ENCODE measurements at places on chromosomes 6 and 20. TPM values are rescaled to one million over a fixed set of nuclear protein-coding genes. Genes with fewer than 3 reads are reported as not detected.

- no peak for DNase-seq
Observed at GRCh38 chr6:139972116-139972515, 597.7 kb upstream of the CITED2 start.

GRCh38 chr6:152471456-152472265 lies 165.5 kb downstream of the SYNE1 start:
- DNase-seq = peak; percentile 6

DNA sequence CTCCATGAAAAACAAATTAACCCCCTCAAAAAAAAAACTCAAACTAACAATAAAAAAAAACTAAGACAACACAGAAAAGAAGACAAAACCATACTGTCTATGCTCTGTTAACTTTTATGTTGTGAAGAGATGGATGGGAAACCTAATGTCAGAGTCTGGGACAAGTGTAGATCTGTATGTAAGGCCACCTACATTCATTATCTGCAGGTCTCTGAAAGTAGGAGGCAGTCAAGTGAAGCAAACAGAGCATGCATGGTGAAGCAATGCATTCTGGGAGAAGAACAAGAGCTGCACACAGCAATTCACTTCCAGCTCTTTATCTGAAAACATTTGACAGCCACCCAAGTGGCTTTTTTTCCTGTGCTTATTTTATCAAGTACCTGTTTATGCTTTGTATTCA lies 452.0 kb downstream of the EPHA7 start:
- no peak for DNase-seq

The SOD2 gene
- total RNA-seq = 208 TPM

- no peak for DNase-seq
Observed at GRCh38 chr20:33092361-33092760, 12.9 kb downstream of the BPIFB4 start.

DNA sequence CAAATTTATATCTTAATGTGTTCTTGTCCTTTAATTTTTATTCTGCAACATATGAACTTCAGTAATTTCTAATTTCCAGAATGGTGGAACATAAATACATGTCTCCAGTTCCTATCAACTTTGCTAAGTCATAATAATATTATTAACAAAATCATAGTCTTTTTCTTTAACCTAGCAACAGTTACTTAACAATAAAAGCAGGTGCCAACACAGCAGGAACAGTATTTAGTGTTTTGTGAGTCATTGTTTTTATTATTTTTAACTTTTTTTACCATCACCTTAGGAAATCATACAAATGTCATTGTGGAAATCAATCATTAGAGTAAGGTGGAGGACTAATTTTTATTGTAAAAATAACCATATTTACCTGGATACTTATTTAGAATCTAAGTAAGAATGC lies 133.5 kb downstream of the PLCB1 start:
- DNase-seq = no peak

- DNase-seq = peak; percentile 19
Observed at GRCh38 chr6:125747589-125748405, 1.6 kb upstream of the HEY2 start.

- peak; percentile 36 for DNase-seq
Observed at GRCh38 chr6:34926655-34927054, 37.6 kb downstream of the ANKS1A start.

The TMX4 gene
- 22.6 TPM for total RNA-seq

- peak; percentile 56 for DNase-seq
Observed at GRCh38 chr20:41654884-41655283, 36.7 kb upstream of the CHD6 start.

DNA sequence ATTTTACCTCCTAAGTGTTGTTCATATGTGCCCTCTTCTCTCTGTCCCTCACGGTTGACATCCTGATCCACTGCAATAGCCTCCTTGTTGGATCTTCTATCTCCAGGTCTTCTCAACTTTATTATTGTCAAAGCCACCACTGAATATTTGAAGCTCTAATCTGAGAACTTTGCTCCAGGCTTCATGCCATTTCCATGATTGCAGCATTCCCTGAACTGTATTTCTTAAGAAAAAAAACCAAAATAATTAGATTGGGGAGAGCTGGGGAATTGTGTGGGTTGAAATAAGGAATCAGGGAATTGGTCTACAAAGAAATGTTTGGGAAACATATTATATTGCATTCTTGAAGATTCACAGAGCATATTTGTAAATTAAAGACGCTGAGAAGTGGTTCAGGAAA lies 2.5 kb upstream of the STX7 start:
- DNase-seq = no peak

DNA sequence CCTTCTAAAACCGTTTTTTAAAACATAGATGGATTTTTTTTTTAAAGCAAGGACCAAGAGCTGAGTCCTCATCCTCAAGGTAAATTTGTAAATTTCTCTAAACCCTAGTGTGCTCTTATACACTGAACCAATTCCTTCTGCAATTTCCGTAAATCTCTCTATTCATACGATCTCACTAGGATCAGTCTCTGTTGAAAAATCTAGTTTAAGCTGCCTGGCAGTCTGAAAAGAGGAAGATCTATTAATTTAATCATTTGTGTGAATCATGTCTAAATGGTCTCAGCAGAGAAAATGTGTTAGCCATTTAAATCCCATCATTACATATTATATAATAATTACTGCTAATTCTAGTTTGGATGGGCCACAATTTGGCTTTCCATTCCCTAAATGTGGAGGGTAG lies 184.2 kb upstream of the TSHZ2 start:
- no peak for DNase-seq

The KCNQ5 gene
- 3.6 TPM for total RNA-seq

GRCh38 chr20:61515922-61516321 lies 263.9 kb downstream of the CDH4 start:
- DNase-seq = no peak

DNA sequence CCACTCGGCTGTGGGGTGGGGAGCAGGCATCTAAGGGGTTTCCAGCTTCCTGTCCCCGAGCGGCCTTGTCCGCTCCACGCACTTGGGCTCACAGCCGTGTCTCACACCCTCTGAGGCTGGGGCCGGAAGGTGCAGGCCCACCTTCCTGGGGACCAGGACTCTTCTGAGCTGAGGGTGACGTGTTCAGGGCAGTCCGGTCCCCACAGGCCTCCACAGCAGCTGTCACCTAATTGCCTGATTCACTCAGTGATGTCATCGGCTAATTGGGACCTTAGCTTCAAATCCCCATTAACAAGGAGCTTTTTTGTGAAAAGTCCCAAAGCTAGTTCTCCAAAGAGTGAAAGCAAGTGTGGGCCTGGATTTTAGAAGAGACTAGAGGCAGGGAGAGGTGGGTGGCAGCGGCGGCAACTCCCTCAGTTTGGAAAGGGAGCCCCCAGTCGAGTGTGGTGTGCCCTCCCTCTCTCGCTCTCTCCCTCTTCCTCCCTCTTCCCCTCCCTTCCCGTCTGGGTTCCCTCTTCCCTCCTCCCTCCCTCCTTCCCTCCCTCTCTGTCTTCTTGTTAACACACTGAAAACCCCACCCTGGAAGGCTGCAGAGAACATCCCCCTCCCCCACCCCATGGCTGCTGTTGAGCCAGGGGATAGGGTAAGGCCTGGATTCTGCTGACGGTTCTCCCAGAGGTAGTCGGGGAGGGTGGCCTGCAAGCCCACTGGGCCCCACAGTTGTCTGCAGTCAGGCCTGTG lies 39.0 kb downstream of the MYT1 start:
- DNase-seq = peak; percentile 77

GRCh38 chr6:99492092-99492491 lies 23.1 kb downstream of the USP45 start:
- DNase-seq = no peak

The FBXL4 gene
- 11.8 TPM for total RNA-seq

The WFDC5 gene
- total RNA-seq = not detected

DNA sequence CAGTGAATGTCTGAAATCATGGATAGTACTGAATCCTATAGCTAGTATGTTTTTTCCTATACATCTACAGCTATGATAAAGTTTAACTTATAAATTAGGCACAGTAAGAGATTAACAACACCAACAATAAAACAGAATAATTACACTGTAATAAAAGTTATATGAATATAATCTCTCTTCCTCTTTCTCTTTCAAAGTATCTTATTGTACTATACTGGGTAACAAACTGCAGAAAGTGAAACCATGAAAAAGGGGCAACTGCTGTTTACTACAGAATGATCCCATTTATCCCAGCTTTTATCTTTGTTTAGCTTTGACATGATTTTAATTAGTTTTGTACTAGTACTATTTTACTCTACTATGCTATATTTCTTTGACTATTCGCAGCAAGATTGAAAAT lies 25.8 kb downstream of the ESF1 start:
- no peak for DNase-seq

- peak; percentile 25 for DNase-seq
Observed at GRCh38 chr6:12709116-12709515, 7.5 kb upstream of the PHACTR1 start.

The GHRH gene
- total RNA-seq = not detected

- no peak for DNase-seq
Observed at GRCh38 chr6:159116343-159116742, 52.9 kb upstream of the FNDC1 start.

All from myocyte (in vitro differentiated cells).